Hematopoietic multipotent progenitor cell treated with erythropoietin and hydrocortisone succinate and interleukin-3 and kit ligand, for 17 days (in vitro differentiated cells): ENCODE measurements at places on chromosomes 2 and 18.

DNA sequence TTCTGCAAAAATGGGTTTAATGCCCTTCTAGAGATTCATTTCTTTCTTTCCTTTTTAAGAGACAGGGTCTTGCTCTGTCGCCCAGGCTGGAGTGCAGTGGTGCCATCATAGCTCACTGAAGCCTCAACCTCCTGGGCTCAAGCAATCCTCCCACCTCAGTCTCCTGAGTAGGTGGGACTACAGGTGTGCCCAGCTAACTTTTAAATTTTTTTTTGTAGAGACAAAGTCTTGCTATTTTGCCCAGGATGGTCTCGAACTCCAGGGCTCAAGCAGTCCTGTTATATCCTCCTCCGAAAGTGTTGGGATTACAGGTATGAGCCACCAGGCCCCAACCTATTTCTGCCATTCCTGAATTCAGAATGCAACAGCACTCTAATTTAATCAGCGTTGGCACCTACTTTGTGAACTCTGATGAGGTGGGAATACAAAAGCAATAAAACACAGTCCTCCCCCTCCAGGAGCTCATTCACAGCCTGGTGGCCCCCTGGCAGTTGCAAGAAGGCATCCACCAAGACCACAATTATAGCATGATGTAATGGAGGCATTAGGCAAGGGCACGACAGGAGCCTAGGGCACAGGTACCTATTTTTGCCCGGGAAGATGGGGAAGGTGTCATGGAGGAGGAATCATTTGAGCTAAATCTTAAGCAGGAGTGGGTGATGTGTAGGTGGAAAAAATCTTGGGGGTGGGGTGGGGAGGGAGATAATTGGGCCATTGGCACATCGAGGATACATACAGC lies 5.1 kb downstream of the RHOB start:
- DNase-seq: no peak

- no peak for DNase-seq
These were observed 25.2 kb downstream of the TMEM18 start for GRCh38 chr2:651951-652373.

- DNase-seq: no peak
These were observed 55.8 kb downstream of the ICA1L start for GRCh38 chr2:202815548-202816360.

DNA sequence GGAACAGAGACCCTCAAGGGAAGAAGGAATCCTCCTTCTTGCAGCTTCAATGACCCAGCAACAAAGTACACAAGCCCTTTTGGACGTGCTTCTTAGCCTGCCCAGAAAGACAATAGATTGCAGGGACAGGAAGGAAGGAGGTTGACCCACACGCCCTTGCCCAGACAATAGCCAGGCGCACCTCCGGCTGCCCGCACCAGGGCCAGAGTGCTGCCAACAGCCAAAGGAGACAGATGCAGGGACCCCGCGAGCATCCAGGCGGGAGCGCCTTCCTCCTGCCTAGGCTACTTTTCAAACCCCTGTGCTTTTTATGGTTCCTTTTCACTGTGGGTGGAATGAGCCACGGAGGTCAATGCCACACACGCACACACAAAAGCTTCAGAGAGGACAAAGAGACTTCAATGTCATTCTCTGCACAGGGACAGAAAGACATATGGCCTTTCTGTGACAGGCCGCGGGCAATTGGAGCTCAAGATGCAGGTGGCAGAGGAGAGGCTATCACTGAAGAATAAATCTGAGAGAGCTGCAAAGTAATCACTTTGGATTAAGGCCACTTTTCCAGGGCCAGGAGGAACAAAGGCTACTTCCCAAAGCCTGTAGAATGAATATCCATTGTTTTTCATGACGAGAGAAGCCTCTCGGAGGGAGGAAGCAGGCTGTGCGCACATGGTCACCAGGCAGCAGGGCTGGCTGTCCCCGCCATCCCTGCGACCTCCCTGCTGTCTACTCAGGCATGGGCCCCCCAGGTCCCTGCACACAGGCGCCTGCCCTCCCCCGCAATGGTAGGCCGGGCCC lies 300.6 kb downstream of the EIPR1 start:
- no peak for DNase-seq

GRCh38 chr2:21910832-21911507 lies 787.2 kb downstream of the TDRD15 start:
- no peak for DNase-seq

DNA sequence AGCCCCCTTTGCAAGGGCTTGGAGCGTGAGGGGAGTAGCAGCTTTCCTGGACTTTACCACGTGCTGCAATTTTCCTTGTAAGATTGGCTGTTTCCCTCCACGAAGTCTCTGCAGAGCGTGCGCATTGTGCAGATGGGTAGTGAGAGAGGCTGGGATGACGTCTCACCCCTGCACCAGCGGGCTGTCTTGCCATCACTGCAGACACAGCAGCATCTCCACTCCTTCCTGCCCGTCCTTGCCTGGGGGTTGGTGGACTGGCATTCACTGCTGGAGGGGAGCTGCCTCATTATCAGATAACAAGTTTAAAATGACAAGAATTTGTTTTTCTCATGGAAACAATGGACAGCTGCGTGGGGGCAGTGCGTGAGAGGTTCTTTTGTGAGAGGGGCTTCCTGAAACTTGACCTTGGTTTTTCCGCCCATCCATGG lies 45.3 kb upstream of the HS6ST1 start:
- no peak for DNase-seq

- peak; percentile 57 for DNase-seq
These were observed 6.8 kb downstream of the TFPI start for GRCh38 chr2:187547353-187547979.

DNA sequence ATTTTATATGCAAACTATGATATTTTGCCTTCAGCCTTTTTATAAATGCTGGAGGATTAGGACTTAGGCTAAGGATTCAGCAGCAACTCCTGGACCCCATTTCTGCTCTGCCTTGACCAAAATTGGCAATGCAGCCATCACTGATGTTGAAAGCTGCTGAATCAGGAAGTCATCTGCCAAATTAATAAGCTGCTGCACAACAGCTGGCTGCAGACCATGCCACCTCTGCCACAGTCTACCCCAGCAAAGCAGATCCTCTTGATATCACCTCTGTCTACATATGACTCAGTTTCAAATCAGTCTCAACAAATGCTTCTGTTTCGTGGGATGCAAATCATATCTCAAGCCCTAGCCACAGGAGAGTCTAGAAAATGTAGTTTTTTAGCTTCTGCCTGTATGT lies 7.1 kb upstream of the SOS1 start:
- no peak for DNase-seq

DNA sequence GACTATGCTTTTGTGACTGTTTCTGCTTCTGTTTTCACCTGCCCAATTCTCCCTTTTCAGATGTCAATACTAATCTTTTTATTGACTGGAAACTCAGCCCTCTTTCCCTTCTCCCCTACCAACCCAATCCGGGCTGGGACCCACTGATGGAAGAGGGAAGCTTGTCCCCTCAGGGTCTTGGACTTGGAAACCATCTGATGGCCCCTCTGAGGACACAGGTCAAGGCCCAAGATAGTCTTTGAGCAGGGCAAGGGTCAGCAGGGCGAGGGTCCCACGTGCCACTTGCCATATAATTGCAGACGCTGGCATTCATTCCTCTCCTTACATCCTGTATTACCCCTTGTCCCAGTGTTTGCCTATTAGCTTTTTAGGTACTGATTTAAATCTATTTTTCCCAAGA lies 678.2 kb upstream of the FANCL start:
- no peak for DNase-seq

DNA sequence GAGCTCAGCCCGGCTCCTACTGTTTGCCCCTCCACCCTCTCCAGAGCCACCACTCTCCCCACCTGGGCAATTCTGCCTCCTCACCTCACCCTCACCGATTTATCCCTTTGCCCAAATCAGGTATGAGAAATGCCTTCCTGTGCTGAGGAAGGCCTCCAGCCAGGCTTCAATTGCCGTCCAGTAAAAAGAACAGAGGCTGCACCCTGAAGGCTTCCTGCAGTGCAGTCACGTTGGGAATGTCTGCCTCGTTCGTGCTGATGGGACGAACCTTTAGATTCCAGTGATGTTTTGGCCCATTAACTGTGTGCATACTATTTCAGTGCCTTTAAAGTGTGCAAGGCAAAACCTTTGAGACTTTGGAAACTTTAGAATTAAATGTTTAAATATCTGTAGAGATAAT lies 34.2 kb downstream of the ATP6V1C2 start:
- no peak for DNase-seq

DNA sequence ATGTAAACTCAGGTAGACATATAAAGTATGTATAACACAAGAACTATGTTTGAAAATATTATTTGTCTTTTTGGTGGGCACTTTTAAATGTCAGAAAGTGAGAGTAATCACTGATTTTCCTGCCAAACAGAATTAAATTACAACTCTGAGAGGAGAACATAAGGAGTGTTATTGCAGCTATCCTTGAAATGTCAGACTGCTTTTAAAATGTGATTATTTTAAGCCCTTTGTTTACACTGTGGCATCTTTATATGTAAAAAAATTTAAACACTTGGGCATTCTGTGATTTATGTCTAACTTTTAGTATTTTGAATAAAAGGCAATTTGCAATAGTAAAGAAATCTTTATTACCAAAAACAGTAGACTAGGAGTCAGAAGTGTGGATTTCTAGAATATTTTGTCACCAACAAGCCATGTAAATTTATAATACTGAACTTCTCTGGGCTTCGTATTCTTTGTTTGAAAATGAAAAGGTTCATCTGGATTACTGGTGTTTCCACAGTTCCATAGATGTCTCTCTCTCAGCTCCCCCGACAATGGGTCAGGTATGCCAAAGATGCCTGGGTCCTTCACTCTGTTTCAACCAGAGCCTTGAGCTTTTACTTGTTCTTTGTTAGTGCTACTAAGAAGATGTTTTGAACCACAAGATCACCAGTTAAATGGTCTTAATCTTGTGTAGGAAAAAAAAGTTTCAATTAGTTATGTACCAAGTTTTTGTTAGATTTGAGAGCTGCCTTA lies 38.8 kb downstream of the GULP1 start:
- no peak for DNase-seq

- DNase-seq: no peak
These were observed 18.9 kb upstream of the WDR33 start for GRCh38 chr2:127829845-127830246.

GRCh38 chr2:5915881-5916310 lies 223.7 kb downstream of the SOX11 start:
- DNase-seq: no peak

DNA sequence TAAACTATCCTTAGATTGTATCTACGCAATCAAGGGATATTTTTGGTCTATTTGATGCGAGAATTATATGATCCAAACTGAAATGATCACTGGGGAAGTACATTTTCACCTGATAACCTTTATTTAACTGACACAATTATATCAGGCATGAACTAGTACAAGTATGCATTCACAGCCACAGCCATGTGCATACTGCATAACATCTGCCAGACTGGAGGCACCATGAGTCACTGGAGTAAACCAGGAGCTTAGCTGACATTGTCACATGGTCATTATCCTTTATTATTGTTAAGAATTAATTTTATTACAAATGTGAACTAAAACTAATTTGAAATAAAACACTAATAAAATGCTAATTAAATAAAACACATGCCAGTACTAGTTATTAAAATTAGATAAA lies 1127.1 kb downstream of the DPP10 start:
- DNase-seq: no peak

- DNase-seq: no peak
These were observed 35.5 kb upstream of the PTMA start for GRCh38 chr2:231672617-231673347.

- DNase-seq: no peak
These were observed 48.2 kb upstream of the PPM1B start for GRCh38 chr2:44120428-44120827.

DNA sequence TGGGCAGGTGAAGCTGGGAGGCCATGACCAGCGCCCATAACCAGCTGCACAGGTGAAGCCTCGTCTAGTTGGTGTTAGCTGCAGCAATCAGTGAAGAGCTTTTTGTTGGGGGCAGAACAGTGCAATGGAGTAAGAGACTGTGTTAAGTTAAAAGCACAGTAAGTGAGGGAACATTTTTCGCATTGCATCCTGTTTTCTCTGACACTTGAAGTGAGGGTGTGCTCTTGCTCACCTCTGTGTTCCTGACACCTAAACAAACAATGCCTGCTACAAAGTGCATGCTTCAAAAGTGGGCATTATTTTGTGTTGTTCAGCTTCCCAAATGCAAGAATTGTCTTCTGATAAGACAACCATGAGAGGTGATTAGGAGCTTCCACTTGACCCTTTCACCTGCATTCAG lies 324.0 kb upstream of the ACVR2A start:
- DNase-seq: no peak

DNA sequence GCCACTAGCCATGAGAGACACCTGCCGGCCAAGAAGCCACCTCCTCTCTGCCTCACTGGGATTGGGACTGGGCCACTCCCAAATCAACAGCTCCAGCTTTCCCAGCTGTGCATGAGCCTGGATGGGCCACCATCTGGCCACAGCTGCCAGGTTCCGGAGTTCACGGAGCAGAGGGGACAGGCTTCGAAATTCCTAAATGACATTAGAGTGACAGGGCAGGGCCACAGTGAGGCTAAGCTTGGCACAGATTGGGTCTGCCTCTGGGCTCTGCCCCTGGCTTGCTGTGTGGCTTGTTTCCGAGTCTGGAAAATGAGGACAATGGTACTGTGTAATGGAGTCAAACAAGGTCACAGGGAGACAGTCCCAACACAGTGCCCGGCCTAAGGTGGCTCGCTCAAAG lies 6.5 kb downstream of the DIPK1C start:
- no peak for DNase-seq

GRCh38 chr2:78644854-78645253 lies 380.6 kb upstream of the REG3G start:
- DNase-seq: no peak

DNA sequence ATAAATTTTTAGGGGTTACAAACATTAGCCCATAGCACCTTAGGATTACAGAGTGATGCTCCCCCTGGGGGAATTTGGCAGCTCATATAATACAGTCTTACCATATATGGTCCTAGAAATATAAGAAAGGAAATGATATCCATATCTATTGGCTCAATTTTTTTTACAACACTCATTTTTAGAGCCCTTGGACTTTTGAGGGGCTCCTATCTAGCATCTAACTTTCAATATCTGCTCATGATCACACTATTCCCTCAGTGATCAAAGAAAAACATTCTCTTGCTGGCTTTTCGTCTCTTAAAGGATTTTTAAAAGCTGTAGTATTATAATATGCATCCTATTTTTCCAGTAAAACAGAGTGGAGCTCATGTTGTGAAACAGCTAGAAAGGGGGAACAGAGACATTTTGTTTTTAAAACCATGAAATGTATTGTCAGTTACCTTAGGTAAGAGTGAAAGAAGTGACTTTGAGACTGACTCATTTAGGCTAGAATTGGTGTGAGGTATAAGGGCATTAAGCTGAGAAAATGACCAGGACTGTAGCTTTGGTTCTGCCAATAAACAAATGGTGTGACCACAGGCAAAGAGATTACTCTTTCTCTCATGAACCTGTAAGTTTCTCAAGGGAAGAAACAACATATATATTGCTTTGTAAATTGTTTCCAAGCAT lies 65.8 kb downstream of the ALPK2 start:
- no peak for DNase-seq
